ENCODE measurements at places on chromosomes 7 and 10.

DNA sequence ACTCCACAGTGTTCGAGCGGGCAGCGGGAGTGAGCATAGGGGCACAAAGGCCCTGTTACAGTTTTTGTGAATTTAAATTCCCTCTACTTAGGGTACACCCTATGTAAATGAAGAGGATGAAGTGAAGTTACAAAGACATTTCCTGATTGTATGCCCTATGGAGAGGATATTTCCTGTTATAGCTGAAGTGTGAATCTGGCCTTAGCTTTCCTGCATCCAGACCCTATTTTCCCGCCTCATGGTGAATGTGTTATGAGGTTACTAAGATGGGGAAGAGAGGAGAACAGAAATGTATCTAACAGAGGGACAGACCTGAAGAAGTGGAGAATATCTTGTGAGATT, 37.8 kb upstream of the COMMD3 start:
- DNase-seq = no peak

GRCh38 chr10:22825841-22826240, 102.0 kb upstream of the ARMC3 start:
- DNase-seq = no peak

DNA sequence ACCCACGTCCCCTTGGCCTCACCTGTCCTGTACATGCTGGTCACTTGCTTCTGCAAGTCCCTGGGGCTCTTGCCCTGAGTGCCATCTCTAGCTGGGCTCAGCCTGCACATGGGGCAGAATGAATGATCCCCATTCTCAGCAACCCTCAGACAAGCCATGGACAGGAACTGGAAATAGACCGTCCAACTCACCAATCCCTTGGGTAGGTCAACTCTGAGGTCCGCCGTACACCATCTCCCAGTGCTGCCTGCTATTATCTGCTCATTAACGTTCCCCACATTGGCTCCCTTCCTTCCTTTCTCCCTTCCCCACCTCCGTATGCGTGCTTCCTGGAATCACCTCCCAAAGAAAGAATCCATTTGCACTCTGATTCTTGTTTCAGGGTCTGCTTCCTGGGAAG, 335.0 kb downstream of the SFMBT2 start:
- no peak for DNase-seq

DNA sequence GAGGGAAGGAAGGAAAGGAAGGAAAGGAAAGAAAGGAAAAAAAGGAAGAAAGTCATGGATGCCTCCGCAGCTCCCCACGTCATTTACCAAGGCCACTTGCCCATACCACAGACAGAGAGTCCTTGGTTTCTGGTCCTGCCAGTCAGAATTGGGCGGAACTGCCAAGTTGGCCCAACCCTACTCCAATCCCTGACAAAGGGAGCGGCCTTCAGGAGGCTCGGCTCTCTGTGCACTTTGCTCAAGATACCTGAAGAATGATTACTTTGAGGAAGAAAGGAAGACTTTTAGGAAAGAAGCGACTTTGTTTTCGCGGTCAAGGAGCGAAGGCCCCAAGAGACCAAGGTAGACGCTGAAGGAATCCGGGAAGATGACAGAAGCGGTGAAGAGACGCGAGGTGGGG, 49.1 kb upstream of the FXYD4 start:
- DNase-seq = no peak

- DNase-seq = no peak
Measured at GRCh38 chr10:102621443-102622325, 22.6 kb upstream of the TRIM8 start.

DNA sequence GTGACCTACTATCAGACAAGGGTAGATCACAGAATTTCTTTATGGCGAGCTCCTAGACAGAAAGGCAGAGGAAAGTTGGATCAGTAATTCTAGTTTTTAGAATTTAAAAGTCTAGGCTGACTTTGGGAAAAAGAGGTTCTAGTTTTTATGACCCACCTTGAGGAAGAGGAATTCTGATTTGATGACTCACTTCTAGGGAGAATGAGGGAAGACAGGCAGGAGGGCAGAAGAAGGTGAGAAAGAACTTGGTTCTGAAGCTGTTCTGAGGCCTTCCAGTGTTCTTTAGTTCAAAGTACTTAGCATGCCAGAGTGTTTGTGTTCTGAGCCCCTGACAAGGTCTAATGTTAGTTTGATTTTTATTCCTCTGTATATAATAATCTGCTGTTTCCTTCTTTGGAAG, 97.2 kb downstream of the PODXL start:
- no peak for DNase-seq

GRCh38 chr10:124802313-124802675, 675 bp downstream of the ABRAXAS2 start:
- DNase-seq = peak; percentile 18

DNA sequence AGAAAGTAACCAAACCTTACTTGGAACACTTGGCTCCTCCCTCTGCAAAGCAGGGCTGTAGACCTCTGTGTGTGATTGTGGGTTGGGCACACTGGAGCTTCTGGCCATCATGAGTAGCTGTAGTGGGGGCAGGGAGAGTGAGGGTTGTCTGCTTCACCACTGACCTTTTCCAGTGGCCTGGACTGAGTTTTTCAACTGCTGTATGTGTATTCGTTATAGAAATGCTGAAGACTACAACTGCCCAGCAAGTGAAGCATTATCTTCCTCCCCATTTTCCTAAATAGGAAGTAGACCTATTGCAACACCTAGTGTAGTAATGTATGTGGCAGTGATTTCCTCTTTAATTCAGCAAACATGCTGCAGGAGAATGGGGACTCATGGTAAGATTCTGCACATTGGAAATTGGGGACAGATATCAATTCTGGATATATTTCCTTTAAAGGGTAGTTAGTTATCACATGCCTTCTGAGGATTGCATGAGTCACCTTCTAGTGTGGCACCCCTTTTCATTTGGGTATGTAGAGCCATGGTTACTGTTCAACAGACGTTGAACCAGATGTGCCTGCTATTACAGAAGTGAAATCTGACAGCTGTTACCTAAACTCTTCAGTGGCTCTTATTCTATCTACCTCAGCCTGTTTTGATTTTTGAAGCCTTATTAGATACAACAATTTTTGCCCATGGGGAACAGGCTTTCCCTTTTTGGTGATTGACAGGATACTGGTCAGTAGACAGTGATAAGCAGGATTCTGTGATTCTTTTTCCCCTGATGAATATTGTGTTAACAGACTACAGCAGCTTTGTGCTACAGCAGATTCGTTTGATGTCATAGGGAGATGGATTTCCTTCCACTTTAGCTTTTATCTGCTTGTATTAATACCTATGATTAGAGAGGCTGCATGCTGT, 130.9 kb downstream of the SND1 start:
- no peak for DNase-seq

- no peak for DNase-seq
Measured at GRCh38 chr10:34290412-34291081, 524.5 kb downstream of the PARD3 start.

- no peak for DNase-seq
Measured at GRCh38 chr10:119770928-119771327, 45.1 kb downstream of the INPP5F start.

DNA sequence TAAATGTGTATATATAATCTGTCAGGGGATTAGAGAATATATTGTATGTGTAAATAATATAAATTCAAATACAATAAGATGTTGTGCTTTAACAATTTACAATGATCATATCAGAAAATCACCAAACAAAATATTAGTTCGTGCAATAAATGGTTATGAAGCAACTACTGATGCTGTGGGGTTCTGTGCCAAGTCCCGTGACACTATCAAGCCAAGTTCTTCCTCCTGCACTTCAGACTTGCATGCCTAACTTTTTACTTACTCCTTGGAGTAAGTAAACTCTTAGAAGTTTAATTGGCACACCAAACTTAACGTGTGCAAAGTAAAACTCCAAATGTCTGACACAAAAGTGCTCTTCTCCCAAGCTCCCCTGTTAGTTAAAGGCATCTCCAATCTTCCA, 26.5 kb upstream of the TMEM254 start:
- no peak for DNase-seq

DNA sequence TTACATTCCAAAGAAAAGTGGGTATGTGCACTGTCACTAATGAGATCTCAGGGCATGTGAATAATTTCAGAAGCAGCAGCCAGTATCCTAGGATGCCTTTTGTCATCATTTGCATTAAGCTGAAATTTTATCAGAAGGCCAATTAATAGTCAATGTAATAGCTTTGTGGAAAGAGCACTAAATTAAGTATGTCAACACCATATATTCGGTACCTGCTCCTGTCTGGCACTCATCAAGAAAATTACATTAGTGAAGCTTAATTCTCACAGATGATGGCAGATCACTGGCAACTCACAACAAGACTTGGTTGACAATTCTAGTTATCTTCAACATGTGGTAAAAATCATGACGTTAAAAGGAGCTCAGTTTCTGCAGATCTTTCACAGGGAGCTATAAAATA, 271.4 kb downstream of the PARD3 start:
- no peak for DNase-seq

DNA sequence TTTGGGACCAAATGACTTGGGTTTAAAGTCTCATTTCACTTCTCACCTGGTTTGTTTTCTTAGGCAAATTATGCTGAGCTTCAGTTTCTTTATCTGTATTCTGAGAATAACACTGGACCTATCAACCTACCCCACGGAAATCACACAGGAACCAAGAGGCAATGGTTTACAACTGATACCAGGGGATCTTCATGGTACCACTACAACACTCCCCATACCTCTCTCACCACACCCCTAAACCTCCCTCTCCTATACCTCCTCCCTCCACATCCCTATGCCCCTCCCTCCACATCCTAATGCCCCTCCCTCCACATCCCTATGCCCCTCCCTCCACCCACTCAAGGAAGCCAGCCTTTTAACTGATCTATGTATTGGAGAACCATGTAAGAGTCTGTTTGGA, 9.9 kb downstream of the FAM204A start:
- DNase-seq = peak; percentile 18

DNA sequence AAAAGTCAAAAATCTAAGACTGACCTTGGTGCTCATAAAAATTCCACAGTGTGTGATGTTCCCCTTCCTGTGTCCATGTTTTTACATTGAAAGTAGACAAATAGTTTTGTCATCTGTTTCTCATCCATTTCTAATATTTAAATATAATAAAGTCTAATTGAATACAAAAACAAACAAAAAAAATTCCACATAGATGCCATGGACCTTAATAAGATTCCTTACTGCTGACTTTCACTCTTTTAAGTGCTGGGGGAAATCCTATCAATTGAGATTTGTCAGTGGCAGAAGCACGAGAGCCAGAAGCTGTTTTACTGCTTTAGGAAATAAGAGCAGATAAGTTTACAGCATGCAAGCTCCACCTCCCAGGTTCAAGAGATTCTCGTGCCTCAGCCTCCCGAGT, 310.0 kb downstream of the ABCA13 start:
- no peak for DNase-seq

- no peak for DNase-seq
Measured at GRCh38 chr7:630539-630938, 96.0 kb upstream of the DNAAF5 start.

- DNase-seq = peak; percentile 81
Measured at GRCh38 chr7:20238754-20239324, 21.7 kb upstream of the MACC1 start.

GRCh38 chr10:121242741-121243608, 355.3 kb downstream of the FGFR2 start:
- no peak for DNase-seq

DNA sequence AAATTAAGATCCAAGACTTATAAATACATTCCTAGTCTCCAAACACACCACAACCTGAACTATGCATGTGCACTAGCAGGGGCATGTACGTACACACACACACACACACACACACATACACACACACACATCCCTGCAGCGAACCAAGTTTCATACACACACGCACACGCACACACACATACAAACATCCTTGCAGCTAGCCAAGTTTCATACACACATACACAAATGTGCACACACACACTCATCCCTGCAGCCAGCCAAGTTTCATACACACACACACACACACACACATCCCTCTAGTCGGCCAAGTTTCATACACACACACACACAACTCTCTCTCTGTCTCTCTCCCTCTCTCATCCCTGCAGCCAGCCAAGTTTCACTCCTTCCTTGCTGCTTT, 82.7 kb upstream of the WIPF3 start:
- DNase-seq = no peak

GRCh38 chr7:79176859-79177477, 276.5 kb downstream of the MAGI2 start:
- DNase-seq = peak; percentile 6

DNA sequence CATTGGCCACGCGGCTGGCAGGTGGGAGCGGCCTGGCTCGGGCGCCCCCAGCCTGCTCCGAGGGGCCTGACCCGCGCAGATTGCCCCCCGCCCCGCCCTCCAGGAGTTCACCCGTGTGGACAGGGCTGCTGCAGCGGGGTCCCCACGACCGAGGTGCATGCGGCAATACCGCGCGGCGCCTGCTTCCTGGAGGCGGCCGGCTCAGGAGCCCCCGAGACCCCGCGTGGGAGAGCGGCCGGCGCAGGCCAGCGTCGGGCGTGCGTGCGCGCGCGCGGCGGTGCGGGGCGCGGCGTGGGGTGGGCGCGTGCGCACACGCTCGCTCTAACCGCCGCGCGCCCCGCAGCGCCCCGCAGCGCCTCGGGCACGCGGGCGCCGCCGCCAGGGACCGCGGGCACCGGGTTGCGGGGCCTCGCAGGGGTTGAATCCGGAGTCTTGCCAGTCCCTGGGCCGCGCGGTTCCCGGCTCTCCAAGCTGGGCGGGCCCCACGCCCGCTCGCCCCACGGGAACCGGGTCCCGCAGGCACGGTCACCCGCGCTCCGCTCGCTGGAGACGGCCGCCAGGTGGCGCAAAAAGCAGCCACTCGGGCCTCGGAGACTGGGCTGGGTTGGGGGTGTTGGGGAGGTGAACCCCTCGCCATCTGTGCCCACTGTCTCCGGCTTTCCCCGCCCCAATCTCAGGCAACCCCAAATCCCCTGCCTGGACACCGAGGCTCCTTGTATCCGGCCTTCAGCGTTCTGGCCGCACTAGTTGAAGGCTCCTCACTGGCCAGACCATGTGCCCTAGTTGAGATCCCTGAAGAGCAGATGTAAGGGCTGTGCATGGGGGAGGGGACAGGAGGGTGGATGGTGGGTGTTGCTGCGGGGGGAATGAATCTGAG, 1.3 kb upstream of the ACHE start:
- no peak for DNase-seq

GRCh38 chr10:79980711-79981110, 31.8 kb upstream of the SFTPD start:
- DNase-seq = no peak

DNA sequence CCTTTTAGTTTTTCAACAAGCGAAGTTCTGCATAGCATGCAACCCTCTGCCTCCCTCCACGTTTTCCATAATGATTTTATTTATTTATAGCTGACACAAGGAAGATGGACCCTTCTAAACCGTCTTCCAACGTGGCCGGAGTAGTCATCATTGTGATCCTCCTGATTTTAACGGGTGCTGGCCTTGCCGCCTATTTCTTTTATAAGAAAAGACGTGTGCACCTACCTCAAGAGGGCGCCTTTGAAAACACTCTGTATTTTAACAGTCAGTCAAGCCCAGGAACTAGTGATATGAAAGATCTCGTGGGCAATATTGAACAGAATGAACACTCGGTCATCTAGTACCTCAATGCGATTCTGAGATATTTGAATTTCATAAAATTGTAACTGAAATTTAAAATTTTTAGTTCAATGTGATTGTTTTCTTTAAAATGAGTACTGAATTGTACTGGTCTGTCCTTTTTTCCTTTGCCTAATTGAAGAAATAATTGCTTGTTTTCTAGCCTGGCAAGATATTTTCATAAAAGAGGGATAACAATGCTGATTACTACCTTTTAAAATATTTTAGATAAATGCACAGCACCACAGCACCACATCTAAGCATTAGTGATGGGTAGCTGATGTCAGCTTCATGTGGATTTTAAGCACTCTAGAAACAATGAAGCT, 41.5 kb upstream of the SLC39A12 start:
- DNase-seq = peak; percentile 29

- DNase-seq = no peak
Measured at GRCh38 chr10:734481-734880, 45.0 kb upstream of the DIP2C start.

GRCh38 chr10:105597312-105597711, 956.2 kb downstream of the SORCS3 start:
- DNase-seq = no peak
